Effector memory CD8-positive, alpha-beta T cell (primary cell): ENCODE measurements at places on chromosomes 6 and 20.

DNA sequence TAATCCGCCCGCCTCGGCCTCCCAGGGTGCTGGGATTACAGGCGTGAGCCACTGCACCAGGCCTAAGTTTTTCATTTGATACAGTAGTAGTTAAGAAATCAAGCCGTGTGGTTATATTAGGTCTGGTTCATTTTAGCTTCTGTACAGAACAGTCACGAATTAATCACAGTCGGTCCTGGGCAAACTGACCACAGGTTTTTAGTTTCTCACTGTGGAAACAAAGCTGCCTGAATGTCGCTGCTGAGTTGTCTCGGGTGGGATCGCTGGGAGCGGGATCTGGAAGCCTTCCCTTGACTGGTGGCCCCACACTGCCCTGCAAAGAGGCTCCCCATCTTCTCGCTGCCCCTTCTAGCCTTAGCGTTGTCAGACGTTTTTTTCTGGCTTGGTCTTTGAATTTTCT lies 18.6 kb downstream of the UCKL1 start:
- no peak for DNase-seq
- peaks cover 15% of the 10 kb centered on the region for H3K4me1 ChIP-seq
- no peaks in the 10 kb centered on the region for H3K27me3 ChIP-seq
- peaks cover 28% of the 10 kb centered on the region for H3K36me3 ChIP-seq
- no peak overlapping the region for H3K4me3 ChIP-seq

DNA sequence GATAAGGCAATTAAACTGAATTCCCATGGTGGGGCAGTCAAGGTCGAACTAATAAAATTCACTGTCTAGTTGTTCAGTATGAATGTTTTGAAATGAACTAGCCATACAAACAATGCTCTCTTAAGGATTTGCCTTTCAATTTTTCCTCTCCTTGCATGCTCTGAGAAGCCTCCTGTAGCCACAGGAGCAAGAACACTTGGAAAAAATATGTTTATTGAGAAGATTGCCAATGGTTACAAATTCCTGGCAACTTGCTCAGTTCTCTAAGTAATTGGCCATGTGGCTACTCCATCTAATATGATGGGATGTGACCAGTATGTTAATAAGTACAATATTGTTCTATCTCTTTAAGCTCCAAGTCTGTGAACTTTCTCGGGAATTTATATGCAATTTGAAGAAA lies 49.4 kb downstream of the FUT9 start:
- H3K27ac ChIP-seq, result no peak overlapping the region
- no peaks in the 10 kb centered on the region for H3K36me3 ChIP-seq

- DNase-seq, result no peak
- peaks cover 15% of the 10 kb centered on the region for H3K4me1 ChIP-seq
- H3K27me3 ChIP-seq, result no peaks in the 10 kb centered on the region
- peaks cover 4% of the 10 kb centered on the region for H3K36me3 ChIP-seq
Measured at GRCh38 chr20:10536531-10536930, 101.4 kb downstream of the SLX4IP start.

DNA sequence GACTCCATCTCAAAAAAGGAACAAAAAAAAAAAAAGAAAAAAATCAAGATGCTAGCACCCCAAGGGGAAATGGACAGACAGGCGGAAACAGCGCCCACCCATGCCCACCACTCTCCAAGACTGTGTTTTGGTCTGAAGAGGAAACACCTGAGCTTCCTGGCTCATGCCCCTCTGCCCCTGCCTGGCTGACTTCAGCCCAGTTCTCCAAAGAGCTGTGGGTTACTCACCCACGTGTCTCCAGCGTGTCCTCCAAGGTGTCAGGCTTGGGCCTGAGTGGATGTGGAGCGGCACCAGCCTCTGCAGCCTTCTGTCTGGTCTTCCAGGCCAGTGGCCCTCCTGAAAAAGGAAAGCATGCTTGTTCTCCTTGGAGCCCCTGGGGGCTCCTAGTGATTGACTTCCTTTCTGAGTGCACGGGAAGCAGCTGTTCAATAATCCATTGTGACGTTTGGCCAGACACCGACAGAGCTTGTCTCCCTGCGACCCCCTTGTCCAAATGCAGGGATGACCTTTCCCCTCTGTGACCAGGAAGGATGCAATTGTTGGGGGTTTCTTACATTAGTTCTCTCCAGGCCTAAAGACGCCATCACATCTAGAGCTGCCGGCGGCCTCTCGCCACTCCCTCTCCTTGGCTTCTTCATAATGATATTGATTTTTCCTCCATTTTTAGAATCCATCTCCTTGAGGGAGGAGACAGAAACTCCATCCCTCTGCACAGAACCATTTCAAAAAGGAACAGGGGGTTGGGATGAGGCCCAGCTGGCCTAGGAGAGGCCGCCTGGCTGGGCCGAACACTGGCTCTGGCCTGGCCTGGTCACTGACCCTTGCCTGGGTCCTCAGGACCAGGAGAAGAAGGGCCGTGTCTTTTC lies 58.4 kb downstream of the ADNP start:
- H3K27ac ChIP-seq, result no peak overlapping the region
- no peaks in the 10 kb centered on the region for H3K4me1 ChIP-seq
- no peak for DNase-seq

GRCh38 chr20:48120120-48120519 lies 334.8 kb upstream of the SULF2 start:
- no peak overlapping the region for H3K27ac ChIP-seq
- H3K4me3 ChIP-seq, result no peak overlapping the region
- H3K27me3 ChIP-seq, result peaks cover 28% of the 10 kb centered on the region
- H3K4me1 ChIP-seq, result no peaks in the 10 kb centered on the region
- DNase-seq, result no peak

DNA sequence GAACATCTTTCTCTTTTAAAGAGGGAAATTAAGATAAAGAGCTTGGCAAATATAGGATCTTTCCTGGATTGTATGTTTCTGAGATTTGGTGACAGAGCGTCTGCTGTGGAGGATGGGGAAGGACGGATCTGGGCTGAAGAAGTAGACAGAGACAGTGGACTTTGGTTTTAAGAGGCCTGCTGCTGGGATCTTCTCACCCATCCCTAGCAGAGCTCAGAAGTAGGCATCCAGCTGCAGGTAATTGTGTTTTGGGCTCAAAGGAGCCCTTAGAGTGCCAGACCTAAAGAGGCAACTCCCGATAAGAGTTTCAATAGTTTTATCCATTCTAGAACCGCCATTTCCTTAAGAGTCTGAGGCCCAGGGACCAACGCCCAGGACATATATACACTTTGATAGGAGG lies 20.8 kb downstream of the LAMA2 start:
- H3K4me3 ChIP-seq, result no peak overlapping the region
- H3K27ac ChIP-seq, result no peak overlapping the region
- no peak for DNase-seq
- no peaks in the 10 kb centered on the region for H3K27me3 ChIP-seq
- H3K4me1 ChIP-seq, result no peaks in the 10 kb centered on the region

- H3K27me3 ChIP-seq, result peaks cover 7% of the 10 kb centered on the region
- H3K27ac ChIP-seq, result peak overlapping the region; percentile 42
- no peaks in the 10 kb centered on the region for H3K4me1 ChIP-seq
- no peak for DNase-seq
- no peaks in the 10 kb centered on the region for H3K36me3 ChIP-seq
Measured at GRCh38 chr20:934186-934840, 18.2 kb upstream of the ANGPT4 start.

- no peak overlapping the region for H3K27ac ChIP-seq
- no peaks in the 10 kb centered on the region for H3K36me3 ChIP-seq
- H3K27me3 ChIP-seq, result peaks cover 7% of the 10 kb centered on the region
Measured at GRCh38 chr6:18441251-18441979, 54.3 kb downstream of the RNF144B start.

- peaks cover 41% of the 10 kb centered on the region for H3K27me3 ChIP-seq
- H3K4me3 ChIP-seq, result no peak within 1 kb of the TSS
- H3K27ac ChIP-seq, result no peak within 1 kb of the TSS
- DNase-seq, result no peak
Measured at GRCh38 chr6:101393251-101393828, at the start of gene GRIK2. Gene GRIK2, plus strand, starts transcription at chr6:101393708.

DNA sequence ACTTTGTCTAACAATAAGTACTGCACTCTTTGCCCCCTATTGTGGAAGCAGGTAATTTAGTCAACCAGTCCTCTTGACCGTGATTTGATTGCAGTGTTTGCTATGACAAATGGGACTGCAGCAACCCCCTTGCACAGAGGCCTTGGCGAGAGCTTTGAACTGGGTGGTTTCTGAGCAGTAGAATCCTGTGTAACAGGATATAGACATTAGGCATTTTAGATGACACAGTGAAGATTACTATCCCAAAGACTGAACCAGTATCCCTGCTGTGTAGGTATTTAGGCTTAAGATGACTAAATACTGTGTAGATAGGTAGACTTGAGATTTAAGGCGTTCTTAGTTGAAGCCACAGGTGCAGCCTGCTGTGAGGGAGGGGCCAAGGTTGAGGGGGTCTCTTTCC lies 9.9 kb downstream of the DNMT3B start:
- H3K36me3 ChIP-seq, result no peaks in the 10 kb centered on the region
- H3K27ac ChIP-seq, result no peak overlapping the region
- DNase-seq, result no peak
- no peaks in the 10 kb centered on the region for H3K27me3 ChIP-seq

DNA sequence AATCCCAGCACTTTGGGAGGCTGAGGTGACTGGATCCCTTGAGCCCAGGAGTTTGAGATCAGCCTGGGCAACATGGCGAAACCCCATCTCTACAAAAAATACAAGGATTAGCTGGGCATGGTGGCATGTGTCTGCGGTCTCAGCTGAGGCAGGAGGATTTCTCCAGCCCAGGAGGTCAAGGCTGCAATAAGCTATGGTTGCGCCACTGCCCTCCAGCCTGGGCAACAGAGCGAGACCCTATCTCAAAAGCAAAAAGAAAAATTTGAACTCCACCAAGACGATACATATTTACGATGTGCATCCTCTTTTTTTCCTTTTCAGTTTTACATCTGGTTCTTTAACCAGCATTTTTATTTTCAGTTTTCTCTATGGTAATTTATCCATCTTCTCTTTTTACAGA lies 162.1 kb downstream of the JARID2 start:
- no peaks in the 10 kb centered on the region for H3K36me3 ChIP-seq
- H3K27ac ChIP-seq, result peak overlapping the region; percentile 68
- no peaks in the 10 kb centered on the region for H3K27me3 ChIP-seq
- no peak for DNase-seq
- H3K4me3 ChIP-seq, result no peak overlapping the region

DNA sequence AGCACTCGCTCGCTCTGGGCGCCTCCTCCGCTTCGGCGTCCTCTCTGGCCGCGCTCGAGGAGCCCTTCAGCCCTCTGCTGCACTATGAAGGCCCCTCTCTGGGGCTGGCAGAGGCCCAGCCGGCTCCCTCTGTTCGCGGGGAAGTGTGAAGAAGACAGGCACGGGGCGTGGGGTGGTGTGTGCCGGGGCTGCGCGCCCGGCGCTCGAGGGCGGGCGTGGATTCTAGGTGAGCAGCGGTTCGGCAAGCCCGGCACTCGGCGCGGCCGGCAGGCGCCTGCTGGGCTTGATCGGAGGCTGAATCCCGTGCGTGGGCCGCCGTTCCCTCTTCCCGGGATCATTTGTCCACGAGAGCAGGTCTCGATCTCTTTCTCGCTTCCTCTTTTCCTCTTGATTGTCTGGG lies 153.0 kb downstream of the SLC35B3 start:
- H3K27ac ChIP-seq, result no peak overlapping the region
- H3K4me1 ChIP-seq, result no peaks in the 10 kb centered on the region
- DNase-seq, result no peak

DNA sequence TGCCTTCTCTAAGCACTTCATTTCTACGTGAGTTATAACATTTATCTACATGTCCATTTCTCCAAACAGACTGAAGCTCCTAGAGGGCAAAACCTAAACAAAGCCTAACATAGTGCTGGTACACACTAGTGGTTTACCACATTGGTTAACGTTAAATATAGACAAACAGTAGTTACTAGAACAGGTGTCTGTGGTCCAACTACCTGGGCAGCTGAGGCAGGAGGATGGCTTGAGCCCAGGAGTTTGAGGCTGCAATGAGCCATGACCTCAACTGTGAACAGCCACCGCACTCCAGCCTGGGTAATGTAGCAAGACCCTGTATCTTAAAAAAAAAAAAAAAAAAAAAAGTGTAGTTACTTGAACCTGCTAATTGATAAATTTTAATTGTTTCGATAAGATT lies 26.5 kb downstream of the PTPRK start:
- no peaks in the 10 kb centered on the region for H3K4me1 ChIP-seq
- no peak overlapping the region for H3K27ac ChIP-seq
- peaks cover 40% of the 10 kb centered on the region for H3K27me3 ChIP-seq
- no peak for DNase-seq
- no peak overlapping the region for H3K4me3 ChIP-seq
- no peaks in the 10 kb centered on the region for H3K36me3 ChIP-seq

GRCh38 chr6:137657351-137657911 lies 163.2 kb upstream of the OLIG3 start:
- H3K4me1 ChIP-seq, result no peaks in the 10 kb centered on the region
- no peak overlapping the region for H3K4me3 ChIP-seq
- no peak overlapping the region for H3K27ac ChIP-seq
- peaks cover 13% of the 10 kb centered on the region for H3K27me3 ChIP-seq

- H3K4me3 ChIP-seq, result no peak overlapping the region
- peak overlapping the region; percentile 99 for H3K27ac ChIP-seq
- no peaks in the 10 kb centered on the region for H3K27me3 ChIP-seq
- peaks cover 16% of the 10 kb centered on the region for H3K36me3 ChIP-seq
- peaks cover 54% of the 10 kb centered on the region for H3K4me1 ChIP-seq
Measured at GRCh38 chr20:59143326-59143725, 20.3 kb upstream of the ZNF831 start.

GRCh38 chr6:163398815-163399214 lies 15.7 kb upstream of the QKI start:
- H3K27ac ChIP-seq, result no peak overlapping the region
- H3K4me3 ChIP-seq, result no peak overlapping the region
- peaks cover 55% of the 10 kb centered on the region for H3K27me3 ChIP-seq
- H3K36me3 ChIP-seq, result peaks cover 3% of the 10 kb centered on the region
- no peak for DNase-seq

DNA sequence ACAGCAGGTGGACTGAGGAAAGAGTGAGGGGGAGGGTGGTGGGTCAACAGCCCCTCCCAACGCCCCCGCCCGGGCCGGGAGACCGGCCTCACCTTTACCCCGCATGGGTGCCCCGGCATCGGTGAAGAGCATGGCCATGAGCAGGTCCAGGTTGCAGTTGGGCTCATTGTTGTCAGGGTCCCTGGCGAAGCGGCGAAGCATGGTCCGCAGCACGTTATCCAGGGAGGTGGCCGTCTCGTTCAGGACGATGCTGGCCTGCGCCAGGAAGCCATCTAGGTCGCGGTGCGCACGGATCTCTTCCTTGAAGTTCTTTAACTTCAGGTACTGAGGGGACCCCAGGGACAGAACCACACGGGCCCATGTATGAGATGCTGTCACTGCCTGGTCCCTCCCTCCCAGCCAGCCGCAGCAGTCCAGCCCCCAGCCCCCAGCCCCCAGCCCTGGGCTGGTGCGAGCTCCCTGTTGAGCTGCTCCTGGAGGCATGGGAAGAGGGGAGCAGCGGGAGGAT lies 4.9 kb downstream of the SLC4A11 start:
- no peak overlapping the region for H3K4me3 ChIP-seq
- no peaks in the 10 kb centered on the region for H3K36me3 ChIP-seq
- DNase-seq, result no peak

- no peak overlapping the region for H3K27ac ChIP-seq
- no peaks in the 10 kb centered on the region for H3K36me3 ChIP-seq
- H3K27me3 ChIP-seq, result no peaks in the 10 kb centered on the region
- no peak for DNase-seq
- H3K4me1 ChIP-seq, result no peaks in the 10 kb centered on the region
Measured at GRCh38 chr20:37162646-37163045, 16.5 kb upstream of the RPN2 start.
